ENCODE measurements at places on chromosomes 5 and 9.

- DNase-seq = no peak
These were observed 284.8 kb downstream of the ADGRV1 start for GRCh38 chr5:90843443-90843842.

DNA sequence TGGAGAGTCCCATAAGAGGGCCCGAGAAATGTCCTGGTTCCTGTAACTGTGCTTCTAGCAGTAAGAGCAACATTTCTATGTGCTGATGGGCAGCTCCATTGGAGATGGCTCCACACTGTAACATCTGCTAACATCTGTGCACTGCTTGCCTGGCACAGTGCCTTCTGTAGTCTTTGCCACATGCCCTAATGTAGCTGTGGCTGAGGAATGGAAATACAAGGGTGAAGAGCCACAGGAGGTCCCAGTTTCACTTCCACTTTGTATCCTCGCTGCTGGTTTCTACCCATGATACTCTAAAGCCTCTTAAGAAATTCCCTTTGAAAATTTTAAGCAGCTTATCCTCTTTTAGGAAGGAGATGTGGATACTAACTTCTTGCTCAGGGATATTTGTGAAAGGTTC lies 97.4 kb downstream of the HOMER1 start:
- no peak for DNase-seq

- DNase-seq = no peak
These were observed 141.0 kb downstream of the AGTPBP1 start for GRCh38 chr9:85600675-85601263.

DNA sequence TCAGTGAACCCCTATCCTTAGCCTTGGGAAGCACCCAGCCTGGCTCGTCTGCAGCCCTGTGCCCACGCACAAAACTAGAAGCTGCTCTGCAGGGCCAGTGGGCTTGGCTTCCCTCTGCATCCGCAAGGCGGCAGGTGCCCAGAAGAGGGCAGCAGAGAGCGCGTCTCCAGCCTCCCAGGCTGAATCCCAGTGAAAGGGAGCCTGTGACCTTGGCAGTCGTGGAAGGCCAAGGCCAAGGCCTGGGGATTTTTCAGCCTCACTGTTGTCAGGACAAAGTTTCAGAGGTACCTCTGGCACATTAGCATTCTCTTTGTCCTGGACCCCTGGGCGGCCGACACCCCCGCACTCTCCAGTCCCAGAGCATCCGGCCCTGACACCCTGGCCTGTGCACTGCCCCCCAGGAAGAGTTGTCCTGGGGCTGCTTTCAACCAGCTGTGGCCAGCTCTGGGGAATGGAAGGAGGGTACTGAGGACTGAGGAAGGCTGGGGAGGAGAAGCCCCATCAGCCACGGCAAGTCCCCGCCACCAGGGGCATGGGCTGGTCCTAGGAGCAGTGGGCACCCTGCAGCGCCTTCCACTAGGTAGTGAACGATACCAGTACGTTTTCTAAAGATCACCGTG lies 63.6 kb upstream of the IL17B start:
- DNase-seq = peak; percentile 5

DNA sequence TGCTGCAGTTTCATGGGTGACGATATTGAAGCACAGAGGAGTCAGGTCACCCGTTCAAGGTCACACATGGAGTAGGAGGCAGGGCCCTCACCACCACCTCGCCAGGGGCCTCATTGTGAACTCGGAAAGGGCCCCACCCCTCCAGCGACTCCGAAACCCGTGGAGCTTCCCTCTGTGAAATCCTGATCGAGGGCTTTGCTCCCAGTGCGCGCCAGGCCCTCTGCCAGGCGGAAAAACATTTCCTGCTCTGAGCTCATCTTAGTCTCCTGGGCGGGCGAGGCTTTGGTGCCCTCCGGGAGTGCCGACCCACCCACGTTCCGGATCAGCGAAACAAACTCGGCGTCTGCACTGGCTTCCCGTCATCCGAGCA lies 75.0 kb upstream of the FCN1 start:
- no peak for DNase-seq

DNA sequence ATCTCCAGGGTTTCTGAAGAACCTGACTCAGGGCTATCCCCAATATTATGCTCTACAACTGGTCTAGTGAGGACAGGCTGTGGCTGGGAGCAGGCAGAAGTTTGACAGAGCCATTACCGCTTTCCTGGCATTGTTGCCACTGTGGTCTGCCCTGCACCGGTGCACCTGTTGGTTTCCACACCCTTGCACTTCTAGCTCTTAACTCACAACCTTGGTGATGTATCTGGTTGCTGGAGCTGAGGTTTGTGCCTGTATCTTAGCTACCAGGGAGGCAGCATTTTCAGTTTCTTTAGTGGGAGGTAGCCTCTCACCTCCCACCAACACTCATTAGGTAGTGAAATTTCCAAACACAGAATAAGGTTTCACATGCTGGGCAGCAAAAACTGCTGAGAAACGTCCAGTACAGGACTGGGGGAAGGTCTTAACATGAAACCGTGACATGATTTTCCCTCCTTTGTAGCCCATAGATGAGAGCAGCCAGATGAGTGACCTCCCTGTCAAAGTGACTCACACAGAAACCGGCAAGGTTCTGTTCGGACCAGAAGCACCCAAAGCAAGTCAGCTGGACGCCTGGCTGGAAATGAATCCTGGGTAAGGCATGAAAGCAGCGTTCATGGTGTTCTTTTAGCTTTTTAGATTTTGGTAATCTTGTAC lies 57.7 kb downstream of the SMARCA2 start:
- no peak for DNase-seq

DNA sequence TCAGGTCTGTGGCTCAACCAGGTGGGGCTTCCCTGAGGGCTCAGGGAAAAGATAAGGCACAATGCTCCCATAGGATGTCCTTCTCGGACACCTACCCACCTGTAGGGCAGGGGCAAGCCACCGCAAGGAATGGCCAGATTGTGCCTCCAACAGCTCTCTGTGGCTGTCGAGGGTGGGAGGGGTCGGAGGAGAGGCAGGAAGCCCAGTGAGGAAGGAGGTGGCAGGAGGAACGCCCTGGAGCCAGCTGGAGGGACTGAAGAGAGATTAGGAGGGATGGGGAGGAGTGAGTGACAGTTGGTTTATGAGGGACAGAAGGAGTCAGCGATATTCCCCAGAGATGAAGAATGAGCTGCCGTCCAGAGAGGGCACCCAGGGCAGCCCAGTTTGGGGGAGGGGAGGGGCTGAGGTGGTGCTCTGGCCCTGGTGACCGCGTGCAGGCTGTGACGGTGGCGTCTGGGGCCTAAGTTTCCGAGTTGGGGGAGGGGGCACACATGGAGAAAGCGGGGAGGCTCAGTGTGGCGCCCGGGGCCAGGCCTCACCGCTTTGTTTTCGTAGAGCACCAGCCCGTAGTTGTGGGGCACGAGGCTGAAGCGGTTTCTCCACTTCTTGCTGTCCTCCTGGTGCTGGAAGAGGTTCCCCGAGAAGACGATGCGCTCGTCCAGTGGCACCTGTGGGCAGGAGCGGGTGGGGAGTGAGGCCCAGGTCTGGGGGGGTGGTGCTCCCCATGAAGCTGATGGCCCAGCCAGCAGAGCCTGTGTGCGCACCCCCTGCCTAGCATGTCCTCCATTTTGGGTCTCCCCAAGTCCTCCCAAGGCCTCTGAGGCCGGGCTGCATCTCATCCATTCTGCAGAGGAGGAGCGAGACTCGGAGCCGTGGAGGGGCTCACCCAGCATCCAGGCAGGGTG lies 75.6 kb downstream of the LRSAM1 start:
- no peak for DNase-seq

- DNase-seq = no peak
These were observed 309.8 kb downstream of the NFIB start for GRCh38 chr9:14004110-14004509.

DNA sequence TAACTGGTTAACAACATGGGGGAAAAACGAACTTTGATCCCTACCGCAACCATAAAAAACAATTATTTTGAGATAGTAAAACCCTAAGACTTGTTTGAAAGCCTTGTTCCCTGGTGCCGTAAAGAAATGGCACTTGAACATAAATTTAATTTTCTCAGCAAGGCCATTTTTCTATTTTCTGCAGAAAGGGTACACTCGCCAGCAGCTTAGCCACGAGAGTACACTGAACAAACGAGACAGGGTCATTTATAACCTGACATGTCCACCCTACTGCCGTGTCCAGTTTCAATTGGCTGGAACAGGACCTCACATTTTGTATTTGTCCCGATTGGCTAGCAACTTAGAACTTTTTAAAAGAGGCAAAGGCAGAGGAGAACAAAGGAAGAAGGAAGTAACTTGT lies 26.8 kb downstream of the FBXW11 start:
- DNase-seq = no peak

DNA sequence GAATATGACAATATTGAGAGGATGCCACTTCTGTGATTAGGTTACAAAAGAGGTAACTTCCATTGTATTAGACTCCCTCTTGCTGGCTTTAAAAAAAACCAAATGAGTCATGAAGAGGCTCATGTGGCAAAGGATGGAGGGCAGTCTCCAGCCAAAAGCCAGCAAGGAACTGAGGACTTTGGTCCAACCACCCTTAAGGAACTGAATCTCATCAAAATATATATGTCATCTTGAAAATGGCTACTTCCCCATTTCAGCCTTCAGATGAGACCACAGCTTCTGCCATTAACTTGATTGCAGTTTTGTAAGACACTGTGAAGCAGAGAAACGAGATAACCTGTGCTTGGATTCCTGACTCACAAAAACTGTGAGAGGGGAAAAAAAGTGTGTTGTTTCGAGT lies 15.5 kb upstream of the TRIM32 start:
- DNase-seq = no peak

GRCh38 chr9:764105-764524 lies 77.4 kb upstream of the DMRT1 start:
- peak; percentile 2 for DNase-seq

DNA sequence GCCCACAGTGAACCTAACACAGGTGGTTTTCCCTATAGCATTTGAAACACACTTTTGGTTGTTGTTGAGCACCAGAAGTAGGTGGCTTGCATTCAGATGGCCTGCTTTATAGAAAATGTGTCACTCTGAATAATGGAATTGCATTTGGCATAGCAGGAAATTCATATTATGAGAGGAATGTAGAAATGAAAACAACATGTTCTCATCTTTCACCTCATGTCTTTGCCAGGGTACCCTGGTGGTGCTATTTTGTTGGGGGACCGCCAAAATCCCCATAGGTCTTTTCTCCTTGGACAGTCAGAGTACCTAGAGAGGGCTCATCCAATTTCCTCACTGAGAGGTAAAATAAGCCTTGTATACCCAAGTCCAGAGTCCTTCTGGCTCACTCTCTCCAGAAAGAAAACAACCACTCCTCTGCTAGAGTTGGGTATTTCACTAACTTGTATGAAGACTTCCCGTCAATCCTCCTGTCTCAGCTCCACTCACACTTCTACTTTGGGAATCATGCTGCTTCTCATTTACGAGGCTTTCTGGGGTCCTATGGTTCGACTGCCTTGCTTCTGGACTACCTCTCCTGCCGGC lies 67.4 kb downstream of the MRPS27 start:
- no peak for DNase-seq

DNA sequence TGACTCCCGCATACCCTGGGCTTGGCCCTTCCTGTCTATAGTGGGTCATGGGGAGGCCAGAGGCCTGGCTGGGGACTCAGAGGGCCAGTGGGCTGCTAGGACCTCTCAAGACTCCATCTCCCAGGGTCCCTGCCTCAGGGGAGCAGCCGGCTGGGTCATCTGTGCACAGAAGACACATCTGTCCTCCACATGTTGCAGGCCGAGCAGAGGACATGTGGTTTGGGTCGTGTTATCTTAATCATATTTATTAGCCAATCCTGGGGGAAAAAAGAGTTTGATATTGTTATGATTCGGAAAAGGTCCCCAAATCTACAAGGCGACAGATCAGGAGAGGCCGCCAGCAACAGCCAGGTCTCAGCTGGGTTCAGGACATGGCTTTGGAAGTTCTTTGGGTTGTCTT lies 14.4 kb downstream of the LMX1B start:
- no peak for DNase-seq

Data from NCI-H2107 (cell line).